Hematopoietic multipotent progenitor cell (in vitro differentiated cells): ENCODE measurements at places on chromosomes 7 and 10. TPM values are rescaled to one million over a fixed set of nuclear protein-coding genes. Genes with fewer than 3 reads are reported as not detected.

ASB15 gene
- under 0.01 TPM for total RNA-seq

DKK1 gene
- total RNA-seq, result 0.27 TPM

FAM221A gene
- 11.6 TPM for total RNA-seq

TBRG4 gene
- 85.4 TPM for total RNA-seq

- DNase-seq, result no peak
Measured at GRCh38 chr7:99672573-99672972, 7.2 kb downstream of the CYP3A5 start.

- DNase-seq, result no peak
Measured at GRCh38 chr10:79298403-79299244, 48.6 kb upstream of the PPIF start.

DNA sequence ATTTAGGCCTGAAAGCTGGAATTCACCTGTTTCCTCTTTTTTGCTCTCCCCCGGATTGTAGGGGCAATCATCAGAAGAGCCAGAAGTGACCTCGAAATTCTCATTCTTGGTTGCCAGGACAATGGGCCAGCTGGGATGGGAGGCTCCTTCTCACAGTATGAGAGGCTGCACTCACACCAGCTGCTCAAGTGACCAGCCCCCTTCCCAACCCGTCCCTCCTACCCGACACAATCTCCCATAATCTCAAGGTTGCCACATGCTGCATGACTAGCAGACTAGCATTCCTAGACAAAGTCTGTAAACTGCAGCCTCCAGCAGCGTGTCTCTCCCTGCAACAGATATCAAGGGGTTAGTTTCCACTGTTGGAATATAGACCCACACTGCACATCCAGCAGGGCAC is 110.3 kb downstream of the C1GALT1 start:
- DNase-seq, result no peak

- DNase-seq, result no peak
Measured at GRCh38 chr7:142500366-142500765, 242.5 kb upstream of the PRSS58 start.

GRCh38 chr10:133461841-133462240 is 8.1 kb downstream of the SCART1 start:
- DNase-seq, result no peak

GRCh38 chr7:7157177-7157886 is 25.0 kb upstream of the C1GALT1 start:
- DNase-seq, result peak; percentile 64

GRCh38 chr7:137882806-137883205 is 36.0 kb upstream of the DGKI start:
- no peak for DNase-seq

GRCh38 chr7:139860090-139860775 is 31.2 kb downstream of the TBXAS1 start:
- DNase-seq, result peak; percentile 51

GRCh38 chr10:127347202-127347959 is 151.0 kb upstream of the INSYN2A start:
- no peak for DNase-seq

GRCh38 chr7:138980563-138981291 is 462 bp downstream of the KIAA1549 start:
- DNase-seq, result peak; percentile 15

- DNase-seq, result no peak
Measured at GRCh38 chr7:152382244-152382643, 53.6 kb downstream of the KMT2C start.
